ENCODE measurements at places on chromosomes 2 and 18.

DNA sequence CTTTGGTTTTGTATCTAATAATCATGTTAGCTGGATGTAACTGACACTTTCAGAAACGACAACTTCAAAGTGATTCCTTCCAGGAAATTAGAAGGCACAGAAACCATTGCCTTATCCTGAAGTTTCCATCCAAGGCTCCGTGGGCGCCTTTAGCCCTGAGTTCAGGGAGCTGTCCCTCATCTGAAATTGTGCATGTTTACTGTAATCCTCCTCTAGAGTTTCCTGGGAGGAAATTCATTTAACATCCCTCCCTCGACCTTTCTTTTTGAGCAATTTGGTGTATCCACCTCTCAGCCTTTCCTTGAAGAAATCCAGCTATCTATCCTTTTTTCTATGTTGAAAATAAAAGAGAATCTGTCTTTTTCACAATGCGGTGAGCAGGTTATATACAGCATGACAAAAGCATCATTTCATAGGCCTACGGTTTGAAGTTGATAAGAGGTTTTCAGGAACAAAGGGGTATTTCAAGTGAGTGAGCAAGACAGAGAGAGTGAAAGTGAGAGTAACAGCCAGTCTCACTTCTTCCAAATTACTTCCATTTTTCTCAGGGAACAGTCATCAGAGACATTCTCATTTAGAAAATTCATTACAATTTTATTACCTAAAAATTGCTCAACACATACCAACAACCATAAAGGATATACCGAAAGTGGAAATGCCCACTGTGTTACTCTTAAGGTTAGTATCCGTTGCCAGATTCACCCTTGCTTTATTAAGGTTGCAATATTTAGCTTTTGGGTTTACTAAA, 167.3 kb downstream of the MREG start:
- no peak for DNase-seq

DNA sequence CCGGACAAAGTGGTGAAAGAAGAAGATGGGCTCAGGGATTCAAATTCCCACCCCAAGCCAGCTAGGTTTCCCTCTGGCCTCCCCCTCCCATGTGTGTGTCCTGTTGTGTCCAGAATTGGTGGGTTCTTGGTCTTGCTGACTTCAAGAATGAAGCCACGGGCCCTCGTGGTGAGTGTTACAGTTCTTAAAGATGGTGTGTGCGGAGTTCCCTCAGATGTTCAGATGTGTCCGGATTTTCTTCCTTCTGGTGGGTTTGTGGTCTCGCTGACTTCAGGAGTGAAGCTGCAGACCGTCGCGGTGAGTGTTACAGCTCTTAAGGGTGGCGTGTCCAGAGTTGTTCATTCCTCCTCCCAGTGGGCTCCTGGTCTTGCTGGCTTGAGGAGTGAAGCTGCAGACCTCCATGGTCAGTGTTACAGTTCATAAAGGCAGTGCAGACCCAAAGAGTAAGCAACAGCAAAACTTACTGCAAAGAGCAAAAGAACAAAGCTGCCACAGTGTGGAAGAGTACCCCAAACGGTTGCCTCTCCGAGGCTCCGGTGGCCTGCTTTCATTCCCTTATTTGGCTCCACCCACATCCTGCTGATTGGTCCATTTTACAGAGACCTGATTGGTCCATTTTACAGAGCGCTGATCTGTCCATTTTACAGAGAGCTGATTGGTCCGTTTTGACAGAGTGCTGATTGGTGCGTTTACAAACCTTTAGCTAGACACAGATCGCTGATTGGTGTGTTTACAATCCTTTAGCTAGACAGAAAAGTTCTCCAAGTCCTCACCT, 37.7 kb upstream of the KLF11 start:
- no peak for DNase-seq

DNA sequence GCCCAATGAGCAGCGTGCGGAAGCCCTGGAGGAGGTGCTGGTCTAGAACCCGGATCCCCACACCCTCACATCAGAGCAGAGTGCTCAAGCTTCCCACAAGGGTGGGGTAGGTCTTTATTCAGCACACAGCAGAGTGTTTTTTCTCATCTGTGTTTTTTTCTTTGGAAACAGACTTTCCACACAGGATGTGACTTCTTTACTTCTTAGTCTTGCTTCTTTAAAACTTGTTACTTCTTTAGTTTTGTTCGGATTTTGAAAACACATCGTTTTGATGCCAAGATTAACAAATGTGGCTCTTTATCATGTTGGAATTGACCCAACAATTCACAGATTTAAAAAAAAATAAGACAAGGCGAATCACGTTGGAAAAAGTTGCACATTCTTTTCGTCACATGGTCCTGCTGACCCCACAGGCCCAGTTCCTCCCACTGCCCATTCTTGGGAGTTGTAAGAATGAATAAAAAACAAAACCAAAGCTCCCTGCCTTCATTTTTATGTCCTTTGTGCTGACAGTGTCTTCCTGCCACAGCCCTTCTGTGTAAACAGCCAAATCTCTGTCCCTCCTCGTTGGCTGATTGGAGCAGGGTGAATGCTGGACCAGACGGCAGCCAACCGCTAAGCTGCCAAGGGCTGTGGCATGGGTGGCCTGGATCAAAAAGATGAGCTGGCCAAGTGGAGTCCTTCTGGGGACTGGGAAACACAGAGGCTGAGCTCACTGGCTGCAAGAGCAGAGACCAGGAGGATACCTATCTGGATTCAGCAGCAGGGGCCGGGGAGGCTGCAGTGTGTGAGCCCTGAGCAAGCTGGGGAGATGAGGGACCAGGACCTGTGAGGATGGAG, 81.6 kb downstream of the TWIST2 start:
- no peak for DNase-seq

DNA sequence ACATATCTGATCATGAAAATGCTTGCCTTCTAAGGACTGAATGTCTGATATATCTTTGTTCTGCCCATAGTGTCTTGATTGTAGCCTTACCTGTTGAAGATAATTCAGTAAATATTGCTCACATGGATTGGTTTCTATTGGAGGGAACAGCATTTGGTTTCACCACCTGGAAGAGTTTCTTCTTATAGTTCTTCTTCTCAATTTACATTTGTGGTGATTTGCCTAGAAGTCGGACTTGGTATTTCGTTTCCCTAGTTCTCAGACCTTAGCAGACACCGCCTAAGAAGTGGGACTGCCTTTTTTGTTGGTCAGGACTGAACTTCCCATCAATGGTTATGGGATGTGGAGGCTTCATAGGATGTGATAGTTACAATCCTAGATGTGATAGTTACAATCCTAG, 20.2 kb downstream of the MGAT5 start:
- DNase-seq = no peak

GRCh38 chr2:54480025-54480424, 23.9 kb downstream of the SPTBN1 start:
- no peak for DNase-seq

- no peak for DNase-seq
Measured at GRCh38 chr2:86512034-86512433, 51.2 kb downstream of the CHMP3 start.

GRCh38 chr2:218093879-218094278, 24.8 kb downstream of the RUFY4 start:
- no peak for DNase-seq

DNA sequence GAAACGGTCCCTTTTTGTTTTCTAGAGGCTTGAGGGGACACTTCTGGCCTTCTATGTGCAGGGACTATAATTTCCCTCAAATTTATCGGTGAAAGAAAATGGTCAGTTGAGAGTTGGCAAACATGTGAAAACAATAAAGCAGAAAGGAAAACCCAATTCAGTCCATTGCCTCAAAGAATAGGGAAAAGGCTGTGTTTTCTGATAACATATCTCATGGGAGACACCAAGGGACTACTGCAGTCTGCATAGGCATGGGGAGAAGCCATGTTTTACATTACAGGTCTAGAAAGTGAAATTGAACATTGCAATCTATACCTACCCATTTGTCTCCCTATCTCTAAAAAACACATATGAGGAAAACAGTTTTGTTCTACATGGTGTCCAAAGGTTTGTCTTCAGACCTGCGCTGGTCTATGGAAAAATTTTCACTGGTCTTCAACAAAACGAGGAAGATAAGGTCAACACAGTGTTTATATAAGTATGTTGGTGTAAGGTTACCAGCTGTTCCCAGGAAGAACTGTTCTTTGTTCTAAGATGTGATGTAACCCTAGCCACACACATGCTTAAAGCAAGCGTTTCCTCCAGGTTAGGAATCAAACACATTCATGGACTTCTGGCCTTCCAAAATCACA, 179.7 kb downstream of the MREG start:
- no peak for DNase-seq

DNA sequence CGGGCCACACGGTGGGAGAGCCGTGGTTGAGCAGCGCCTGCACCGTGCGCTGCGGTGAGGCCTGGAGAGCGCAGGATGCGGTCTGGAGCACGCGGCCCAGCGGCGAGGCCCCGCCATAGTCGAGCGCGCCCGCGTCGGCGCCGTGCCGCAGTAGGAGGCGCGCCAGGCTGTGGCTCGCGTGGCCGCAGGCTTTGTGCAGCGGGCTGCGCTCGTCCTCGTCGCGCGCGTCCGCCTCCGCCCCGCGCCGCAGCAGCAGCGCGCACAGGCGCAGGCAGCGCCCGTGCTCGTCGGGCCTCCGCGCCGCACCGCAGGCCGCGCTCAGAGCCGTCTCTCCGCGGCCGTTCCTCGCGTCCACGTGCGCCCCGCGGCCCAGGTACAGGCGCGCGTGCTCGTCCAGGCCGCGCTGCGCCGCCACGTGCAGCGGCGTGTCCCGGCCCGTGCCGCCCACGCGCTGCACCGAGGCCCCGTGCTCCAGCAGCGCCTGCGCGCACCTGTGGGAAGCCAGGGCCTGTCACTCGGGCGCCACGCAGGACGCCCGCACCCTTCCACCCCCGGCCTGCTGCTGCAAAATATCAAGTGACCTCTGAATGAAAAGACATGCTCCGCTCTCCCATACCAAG, 46.3 kb upstream of the GBX2 start:
- DNase-seq = no peak

DNA sequence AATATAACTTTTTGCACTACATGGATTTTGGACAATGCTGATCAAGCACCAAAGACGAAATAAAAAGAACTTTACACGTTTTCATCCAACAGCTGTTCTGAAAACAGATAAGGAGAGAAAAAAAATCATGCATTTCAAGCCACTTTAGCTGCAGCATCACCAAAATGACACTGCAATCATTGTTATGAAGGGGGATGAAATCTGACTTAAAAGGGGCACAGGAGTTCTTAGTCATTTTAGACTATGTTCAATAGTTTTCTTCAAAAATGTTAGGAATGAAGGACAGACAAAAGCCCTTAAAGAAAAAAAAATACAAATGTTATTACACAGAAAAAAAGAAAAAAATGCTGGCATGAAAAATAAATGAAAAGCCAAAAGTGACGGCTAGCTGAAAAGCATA, 71.2 kb downstream of the CUL3 start:
- DNase-seq = no peak

DNA sequence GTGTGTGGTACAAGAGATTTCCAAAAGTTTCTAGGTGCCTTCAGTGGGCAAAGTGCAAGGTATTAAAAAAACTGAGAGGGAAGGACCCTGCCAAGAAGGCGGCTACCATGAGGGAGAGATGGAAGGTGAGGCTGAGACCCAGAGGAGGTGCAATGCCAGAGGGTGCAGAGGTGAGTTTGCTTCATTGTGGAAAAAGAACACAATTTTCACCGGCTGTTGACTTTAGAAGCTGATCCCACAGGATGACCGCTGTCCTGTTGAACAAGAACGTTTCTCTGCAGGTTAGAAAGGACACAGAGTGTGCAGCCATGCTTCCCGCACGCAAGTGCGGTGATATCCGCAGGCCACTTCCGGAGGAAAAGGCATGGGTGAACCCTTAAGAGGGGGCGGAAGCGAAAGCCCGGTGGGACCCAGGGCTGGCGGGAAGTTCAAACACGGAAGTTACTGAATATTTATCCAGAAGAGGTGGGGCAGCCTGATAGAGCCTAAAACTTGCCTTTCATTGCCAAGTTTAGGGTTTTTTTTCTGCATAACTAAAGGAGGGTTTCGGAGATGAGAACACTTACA, 16.6 kb downstream of the SP110 start:
- DNase-seq = no peak

GRCh38 chr2:20424300-20425290, 22.3 kb upstream of the RHOB start:
- peak; percentile 38 for DNase-seq

GRCh38 chr2:33607905-33608304, 8.8 kb upstream of the FAM98A start:
- no peak for DNase-seq

- no peak for DNase-seq
Measured at GRCh38 chr2:17540813-17541530, 476 bp downstream of the VSNL1 start.

DNA sequence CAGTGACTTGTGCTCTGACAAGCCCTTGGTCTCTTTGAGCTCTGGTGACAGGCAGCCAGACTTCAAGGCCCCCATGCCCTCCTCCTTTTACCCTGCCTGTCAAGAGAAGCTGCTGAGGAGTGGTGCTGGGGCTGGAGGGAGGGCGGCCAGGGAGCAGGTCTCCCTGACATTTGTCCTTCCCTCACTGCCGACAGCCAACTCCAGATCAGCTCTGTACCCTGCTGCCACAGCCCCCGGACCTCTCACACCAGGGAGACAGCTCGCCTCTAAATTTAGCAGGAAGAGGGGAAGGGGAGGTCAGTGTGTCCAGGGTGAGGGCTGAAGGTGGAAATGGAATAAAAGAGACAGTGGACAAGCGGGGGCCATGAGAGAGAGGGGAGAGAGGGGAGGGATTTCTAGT, 155.8 kb downstream of the TDRD15 start:
- no peak for DNase-seq

GRCh38 chr2:31835450-31835849, 175.4 kb downstream of the MEMO1 start:
- no peak for DNase-seq

DNA sequence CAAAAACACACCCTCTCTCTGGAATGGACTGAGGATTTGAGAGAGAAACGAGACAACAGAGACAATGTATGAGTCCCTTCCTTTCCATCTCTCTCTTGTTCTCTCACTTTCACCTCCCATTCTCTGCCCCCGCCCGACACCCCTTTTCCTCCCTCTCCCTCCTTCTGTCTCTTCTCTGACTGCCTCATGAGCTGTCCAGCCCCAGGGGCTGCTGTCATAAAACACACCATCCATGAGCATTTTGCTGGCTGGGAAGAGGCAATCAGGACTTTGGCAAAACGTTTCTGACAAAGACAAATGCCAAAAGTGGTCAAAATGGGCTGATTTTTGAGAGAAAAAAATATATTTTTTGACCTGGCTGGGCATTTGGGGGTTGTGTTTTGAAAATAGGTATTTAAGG, 377.2 kb downstream of the EN1 start:
- DNase-seq = no peak

GRCh38 chr2:109522063-109522374, 91.7 kb downstream of the SEPTIN10 start:
- DNase-seq = no peak

GRCh38 chr2:165904432-165904831, 49.1 kb downstream of the TTC21B start:
- DNase-seq = no peak

GRCh38 chr2:237276716-237277490, 137.1 kb downstream of the COL6A3 start:
- no peak for DNase-seq

- DNase-seq = no peak
Measured at GRCh38 chr18:37657493-37657892, 91.9 kb upstream of the CELF4 start.
